ENCODE measurements at places on chromosomes 1 and 21. TPM values are rescaled to one million over a fixed set of nuclear protein-coding genes. Genes with fewer than 3 reads are reported as not detected.

DNA sequence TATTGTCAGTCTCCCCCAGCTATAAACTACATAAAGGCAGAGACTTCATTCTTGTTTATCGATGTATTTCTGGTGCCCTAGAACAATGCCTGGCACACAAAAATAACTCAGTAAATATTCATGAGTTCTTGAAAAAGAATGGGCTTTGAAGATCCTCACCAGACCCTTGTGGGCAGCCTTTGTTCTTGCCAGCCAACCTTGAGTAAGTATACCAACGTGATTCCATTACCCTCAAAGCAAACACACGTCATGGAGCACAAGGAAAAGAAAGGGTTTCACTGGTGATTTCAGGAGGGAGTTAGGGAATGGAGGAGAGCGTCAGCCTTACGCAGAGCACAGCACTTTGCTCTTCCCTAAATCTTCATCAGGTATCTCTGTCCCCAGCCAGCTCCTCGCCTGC lies 29.4 kb downstream of the NMNAT2 start:
- no peak for DNase-seq

DNA sequence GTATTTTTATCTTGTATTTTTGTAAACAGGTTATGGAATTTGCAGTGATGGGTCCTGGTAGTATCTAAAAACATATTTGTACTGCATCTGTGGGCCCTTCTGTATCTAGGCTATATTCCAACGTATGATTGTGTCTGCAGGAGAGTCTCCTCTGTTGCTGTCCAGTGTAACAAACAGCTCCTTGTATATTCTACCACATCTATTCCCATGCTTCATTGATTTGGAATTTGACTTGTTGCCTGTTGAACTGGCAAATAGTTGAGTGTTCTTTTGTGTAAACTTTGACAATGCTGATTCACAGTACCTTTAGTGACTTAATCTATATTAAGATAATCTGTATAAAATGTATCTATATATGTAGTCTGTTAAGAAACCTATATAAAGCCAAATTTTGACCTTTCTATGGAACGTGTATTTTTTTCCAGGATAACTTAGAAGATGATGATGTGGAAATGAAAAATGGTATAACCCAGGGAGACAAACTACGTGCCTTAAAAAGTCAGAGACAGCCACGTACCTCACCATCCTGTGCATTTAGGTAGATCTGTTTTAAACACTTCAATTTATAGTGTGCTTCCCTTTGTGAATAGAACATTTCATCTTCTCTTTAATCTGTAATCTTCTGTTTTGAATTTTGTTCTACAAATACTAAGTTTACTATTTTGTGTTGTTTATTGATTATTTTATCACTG lies 43.4 kb upstream of the GPR88 start:
- no peak for DNase-seq

DNA sequence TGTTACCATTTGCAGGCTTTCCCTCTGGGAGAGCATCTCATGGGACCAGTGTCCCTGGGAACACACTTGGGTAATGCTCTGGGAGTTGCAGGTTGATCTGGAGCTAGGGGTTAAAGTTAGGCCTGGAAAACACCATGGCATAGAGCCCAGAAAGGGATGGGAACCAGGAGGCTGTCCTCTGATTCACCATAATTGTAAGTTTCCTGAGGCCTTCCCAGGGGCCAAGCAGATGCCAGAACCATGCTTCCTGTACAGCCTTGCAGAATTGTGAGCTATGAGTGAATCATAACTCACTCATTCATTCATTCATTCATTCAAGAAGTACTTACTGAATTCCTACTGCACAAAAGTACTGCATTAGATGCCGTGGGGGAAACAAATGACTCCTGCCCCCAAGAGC lies 50.0 kb downstream of the LACTBL1 start:
- DNase-seq = no peak

Gene CIART
- 0.68 TPM for total RNA-seq

DNA sequence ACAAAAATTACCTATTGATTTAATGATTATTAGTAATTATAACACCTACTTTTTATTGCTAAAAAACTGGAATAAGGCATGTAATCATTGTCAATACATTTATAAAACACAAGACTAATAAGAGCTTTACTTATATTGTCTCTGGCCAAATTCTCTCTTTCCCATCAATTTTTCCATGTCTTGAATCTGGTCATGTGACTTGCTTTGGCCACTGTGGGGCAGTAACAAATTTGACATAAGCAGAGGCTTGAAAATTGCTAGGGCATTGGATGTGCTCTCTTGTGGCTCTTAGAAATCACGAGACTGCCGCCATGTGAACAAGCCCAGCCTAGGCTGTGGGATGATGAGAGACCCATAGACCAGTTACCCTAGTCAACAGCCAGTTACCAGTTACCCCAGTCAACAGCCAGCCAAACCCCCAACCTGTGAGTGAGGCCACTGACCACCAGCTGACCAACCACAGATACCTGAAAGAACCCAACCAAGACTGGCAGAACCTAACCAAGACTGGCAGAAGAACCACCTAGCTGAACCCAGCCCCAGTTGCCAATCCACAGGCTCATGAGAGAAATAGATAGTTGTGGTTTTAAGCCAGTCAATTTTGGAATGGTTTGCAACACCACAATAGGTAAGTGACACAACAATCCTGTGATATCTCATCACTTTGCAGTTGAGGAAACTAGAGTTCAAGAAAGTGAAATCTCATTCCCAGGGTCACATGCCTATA lies 8.8 kb downstream of the KLHDC7A start:
- no peak for DNase-seq

DNA sequence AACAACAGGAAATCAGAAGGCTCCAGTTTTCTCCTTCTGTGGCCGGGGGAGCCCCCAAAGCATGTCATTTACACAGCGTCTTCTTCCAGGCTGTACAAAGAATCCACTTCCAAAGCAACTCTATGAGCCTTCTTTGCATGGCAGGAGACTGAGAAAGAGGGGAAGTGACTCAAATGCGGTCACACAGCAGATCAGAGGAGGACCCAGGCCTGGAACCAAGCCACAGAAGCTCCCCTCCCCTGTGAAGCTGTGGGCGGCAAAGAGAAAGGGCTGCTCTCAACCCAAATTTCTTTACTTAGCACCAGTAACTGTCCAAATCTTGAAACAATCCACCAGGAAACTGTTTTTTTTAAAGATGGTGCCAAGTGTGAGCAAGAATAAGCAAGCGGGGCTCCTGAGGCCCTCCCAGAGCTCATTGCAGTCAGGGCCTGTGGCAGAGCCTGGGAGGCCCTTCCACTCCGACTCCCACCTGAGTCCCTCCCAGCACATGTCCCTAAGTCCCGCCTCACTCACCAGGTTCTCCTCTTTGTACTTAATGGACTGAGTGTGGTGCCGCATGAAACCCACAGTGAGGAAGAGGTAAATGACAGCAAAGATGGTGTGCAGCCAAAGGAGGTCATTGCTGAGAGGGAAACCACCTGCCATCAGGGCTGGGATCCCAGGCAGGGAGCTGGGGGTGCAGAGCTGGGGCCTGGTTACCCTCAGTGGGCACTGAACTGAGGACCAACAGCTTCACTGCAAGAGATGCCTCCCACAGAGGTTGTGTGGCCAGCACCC lies 15.9 kb downstream of the TMEM63A start:
- no peak for DNase-seq

- DNase-seq = no peak
Measured at GRCh38 chr1:190688096-190688495, 210.4 kb upstream of the BRINP3 start.
